ENCODE measurements at places on chromosomes 6 and 20.

DNA sequence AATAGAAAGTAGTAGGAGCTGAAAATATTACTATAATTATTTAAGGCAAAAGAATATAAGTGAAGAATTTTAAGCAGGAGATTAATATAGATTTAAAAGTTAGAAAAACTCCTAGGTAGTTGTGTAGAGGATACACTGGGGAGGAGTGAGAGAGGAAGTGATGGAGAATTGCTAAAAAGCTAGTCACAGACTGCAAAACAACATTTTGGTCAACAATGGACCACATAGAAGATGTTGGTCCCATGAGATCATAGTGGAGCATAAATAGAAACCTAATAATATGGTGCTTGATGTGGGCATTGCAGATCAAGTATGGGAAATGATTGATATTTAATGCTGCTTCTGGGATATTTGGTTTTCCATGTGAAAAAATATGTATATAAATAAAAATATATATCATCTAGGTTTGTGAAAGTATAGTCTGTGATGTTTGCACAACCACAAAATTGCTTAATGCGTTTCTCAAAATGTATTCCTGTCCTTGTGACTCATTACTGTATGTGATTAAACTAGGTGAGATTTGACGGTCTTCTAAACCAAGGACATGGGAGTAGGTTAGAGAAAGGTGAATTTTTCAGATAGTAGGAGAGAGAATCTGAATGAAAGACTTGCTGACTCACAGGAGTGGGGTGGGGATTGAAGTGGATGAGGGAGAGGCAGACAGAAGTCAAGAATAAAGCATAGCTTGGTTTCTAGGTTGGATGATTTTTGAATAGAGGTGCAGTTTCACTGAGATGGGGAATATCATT is 174.0 kb downstream of the BCKDHB start:
- DNase-seq: no peak

GRCh38 chr6:49713346-49713745 is at the start of gene CRISP2:
Gene CRISP2, minus strand, starts transcription at chr6:49713543. Its CDS starts 4,347 bp downstream, at chr6:49709196.
- no peak for DNase-seq

GRCh38 chr6:22306741-22307466 is 10.1 kb upstream of the PRL start:
- no peak for DNase-seq

DNA sequence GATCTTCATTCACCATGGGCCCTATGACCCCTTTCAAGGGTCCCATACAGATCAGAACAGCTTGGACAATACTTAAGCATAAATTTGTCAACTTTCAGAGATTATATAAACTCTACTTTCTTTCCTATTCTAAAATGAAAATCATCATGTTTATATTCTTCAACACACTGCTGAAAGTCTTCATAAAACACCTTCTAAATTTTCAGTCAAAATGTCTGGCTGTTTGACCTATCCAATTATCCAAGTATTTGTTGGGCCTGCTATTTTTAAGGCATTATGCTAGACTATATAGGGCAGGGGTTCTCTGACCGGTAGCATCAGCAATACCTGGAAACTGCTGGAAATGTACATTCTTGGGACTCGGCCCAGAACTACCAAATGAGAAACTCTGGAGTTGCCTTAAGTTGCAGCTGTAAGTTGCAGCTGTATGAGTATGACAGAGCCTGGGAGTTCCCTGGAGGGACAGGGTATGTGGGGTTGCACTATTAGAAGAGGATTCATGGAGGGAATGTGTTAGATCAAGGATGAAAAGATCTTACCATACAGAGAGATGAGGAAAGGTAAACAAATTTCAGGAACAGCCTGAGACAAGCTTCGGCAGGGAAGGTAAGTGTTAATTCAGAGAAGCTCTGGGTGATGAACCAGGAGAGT is 293.0 kb downstream of the ADGB start:
- DNase-seq: no peak

- no peak for DNase-seq
Measured at GRCh38 chr6:37538107-37538506, 38.4 kb upstream of the CCDC167 start.

DNA sequence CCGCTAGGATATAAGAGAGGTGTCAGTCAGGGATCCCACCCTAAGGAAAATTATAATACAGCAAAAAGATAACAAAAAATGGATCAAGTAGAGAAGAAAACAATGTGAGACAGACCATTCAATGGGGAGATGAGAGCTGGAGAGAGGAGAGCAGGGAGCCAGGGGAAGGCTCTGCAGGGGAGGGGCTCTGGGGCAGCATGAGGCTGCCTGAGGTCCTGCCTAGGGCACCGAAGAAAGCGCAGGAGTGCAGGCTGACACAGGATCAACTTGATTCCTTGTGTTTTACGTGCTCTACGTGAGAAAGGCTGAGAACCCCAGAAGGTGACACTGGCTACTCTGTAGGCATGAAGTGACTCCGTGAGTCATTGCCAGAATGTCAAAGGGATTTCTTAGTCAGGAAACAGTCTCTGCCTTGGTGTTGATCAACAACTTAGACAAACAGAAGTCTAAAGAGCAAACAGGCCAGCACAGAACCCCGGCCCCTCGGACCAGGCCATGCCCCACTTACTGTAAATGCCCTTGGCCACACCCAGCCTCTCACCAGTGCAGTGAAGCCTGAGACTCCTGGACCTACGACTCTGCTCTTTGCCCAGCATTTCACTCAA is 290.1 kb upstream of the PRDM1 start:
- no peak for DNase-seq

DNA sequence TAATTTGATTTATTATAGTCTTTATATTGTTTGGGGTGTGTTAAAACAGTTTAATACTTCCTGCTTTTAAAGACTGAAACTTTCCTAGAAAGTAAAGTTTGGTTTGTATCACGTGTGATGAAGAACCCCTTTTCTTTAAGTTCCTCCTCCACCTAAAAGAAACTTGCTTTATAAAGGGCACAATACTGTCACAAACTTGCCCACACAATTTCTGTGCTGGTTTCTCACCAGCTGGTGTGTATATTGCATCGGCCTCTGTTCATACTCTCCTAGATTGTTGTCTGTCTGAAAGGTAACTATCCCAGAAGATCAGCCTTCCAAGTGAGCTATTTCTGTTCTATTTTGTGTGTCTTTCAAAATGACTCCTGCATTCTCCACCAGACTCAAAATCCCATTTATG is 46.9 kb downstream of the ANKRD6 start:
- DNase-seq: no peak

DNA sequence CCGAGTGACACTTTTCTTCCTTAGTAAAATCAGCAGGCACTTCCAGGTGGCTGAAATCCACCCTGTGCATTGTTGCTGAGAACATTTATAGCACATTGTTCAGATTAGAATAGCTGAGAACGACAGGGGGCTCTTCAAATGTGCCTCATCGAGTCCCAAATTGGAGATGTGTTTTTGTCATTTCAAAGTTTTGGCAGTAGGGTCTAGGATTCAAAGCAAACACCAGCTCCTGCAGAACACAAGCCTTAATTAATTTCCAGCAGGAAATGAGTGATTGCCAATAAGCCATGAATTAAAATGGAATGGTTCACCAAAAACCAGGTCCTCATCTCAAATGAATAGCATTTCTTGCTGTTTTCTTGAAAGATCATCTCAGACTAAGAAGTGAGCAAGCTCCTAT is 171.6 kb downstream of the PLCB1 start:
- DNase-seq: no peak

DNA sequence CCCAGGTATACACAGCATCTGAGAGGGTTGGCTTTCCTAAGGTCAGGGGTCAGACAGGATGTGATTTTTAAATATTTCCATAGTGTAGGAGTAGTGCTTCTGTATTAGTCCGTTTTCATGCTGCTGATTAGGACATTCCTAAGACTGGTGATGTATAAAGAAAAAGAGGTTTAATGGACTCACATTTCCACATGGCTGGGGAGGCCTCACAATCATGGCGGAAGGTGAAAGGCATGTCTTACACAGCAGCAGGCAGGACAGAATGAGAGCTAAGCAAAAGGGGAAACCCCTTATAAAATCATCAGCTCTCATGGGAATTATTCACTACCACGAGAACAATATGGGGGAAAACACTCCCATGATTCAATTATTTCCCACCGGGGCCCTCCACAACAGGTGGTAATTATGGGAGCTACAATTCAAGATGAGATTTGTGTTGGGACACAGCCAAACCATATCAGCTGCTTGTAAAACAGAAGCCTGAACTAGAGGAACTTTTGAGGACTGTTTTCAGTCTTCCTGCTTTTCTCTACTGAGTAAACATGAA is 91.0 kb upstream of the MEI4 start:
- no peak for DNase-seq

- no peak for DNase-seq
Measured at GRCh38 chr20:33071198-33071597, 8.2 kb upstream of the BPIFB4 start.

GRCh38 chr6:163661272-163661671 is 246.8 kb downstream of the QKI start:
- DNase-seq: peak; percentile 21

DNA sequence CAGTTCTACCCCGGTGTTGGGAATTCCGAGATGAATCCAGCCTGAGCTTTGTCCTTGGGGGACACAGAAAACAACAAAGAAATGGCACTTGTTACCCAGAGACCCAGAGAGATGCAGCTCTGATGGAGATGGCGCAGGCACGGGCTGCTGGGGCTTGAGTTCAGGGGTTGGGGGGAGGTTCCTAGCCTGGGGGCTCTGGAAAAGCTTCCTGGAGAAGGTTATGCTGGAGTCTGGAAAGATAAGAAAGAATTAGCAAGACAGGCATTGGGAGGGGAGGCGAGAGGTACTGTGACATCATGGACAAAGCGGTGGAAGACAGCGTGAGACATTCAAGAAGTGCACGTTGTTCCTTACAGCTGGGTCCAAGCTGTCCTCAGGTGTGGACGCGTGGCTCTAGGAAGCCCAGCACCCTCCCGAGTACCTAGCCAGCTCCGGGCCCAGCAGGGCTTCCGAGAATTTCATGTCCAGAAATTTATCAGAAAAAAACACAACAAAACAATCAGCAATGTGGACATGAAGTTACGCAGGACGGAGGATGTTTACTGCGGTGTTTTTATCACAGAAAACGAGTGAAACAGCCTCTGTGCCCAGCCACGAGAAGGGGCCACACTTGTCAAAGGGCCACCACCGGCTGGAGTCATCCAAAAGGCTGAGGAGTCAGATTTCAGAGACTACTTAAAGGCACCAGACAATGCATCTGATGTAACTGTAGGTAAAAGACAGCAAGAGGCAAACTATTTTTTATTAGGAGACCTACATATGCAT is 39.5 kb downstream of the C20orf203 start:
- no peak for DNase-seq

- DNase-seq: no peak
Measured at GRCh38 chr6:139640448-139640847, 266.0 kb upstream of the CITED2 start.

DNA sequence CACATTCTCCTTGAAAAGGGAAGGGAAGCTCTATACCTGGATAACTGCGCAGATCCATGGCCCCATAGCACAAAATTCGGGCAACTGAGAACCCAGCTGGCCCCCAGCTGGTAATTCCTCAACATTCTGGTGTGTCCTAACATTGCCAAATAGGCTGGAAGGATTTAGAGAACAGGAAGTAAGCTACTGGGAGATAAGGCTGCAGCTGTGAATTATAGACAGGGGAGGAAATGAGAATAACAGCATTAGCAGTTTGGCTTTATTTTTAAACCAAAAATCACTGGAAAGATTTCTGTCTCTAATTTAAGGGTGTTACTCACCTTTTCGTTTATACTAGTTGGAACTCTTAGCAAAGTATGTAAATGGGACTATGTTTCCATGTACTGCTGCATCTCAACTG is 97.2 kb downstream of the TULP4 start:
- DNase-seq: no peak
